ENCODE measurements at places on chromosomes 11 and 22.
A peak's percentile ranks its signal among the peaks of the same experiment; 100 is the strongest.

- DNase-seq = no peak
Observed at GRCh38 chr11:34745195-34745594, 124.3 kb downstream of the EHF start.

GRCh38 chr11:30852091-30852490 is 265.9 kb upstream of the MPPED2 start:
- no peak for DNase-seq

DNA sequence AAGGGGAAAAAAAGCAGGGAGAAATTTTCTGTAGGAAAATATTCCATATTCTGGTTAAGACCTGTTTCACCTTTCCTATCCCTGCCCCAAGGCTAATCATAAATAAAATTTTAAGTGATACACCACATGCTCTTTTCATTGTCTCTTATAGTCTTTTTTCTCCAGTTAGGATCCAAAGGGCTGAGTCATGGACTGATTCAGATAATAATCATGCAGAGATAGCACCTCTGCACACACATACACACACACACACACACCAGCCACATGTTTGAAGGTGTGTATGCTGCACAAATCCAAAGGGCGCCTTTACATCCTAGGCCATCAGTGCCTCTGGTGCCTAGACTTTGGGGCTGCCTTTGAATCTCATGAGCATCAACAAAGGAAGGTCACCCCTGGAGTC is 35.5 kb upstream of the CWF19L2 start:
- DNase-seq = no peak

- no peak for DNase-seq
Observed at GRCh38 chr11:130831976-130832375, 84.3 kb downstream of the SNX19 start.

DNA sequence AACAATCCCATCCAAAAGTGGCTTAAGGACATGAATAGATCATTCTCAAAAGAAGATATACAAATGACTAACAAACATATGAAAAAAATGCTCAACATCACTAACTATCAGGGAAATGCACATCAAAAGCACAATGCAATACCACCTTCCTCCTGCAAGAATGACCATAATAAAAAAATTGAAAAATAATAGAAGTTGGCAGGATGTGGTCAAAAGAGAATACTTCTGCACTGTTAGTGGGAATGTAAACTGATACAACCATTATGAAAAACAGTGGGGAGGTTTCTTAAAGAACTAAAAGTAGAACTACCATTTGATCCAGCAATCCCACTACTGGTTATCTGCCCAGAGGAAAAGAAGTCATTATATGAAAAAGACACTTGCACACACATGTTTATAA is 77.7 kb upstream of the SC5D start:
- DNase-seq = no peak

- peak; percentile 35 for DNase-seq
Observed at GRCh38 chr11:73386016-73386415, 9.8 kb downstream of the RELT start.

GRCh38 chr11:17343257-17343656 is 8.3 kb upstream of the NCR3LG1 start:
- DNase-seq = no peak

DNA sequence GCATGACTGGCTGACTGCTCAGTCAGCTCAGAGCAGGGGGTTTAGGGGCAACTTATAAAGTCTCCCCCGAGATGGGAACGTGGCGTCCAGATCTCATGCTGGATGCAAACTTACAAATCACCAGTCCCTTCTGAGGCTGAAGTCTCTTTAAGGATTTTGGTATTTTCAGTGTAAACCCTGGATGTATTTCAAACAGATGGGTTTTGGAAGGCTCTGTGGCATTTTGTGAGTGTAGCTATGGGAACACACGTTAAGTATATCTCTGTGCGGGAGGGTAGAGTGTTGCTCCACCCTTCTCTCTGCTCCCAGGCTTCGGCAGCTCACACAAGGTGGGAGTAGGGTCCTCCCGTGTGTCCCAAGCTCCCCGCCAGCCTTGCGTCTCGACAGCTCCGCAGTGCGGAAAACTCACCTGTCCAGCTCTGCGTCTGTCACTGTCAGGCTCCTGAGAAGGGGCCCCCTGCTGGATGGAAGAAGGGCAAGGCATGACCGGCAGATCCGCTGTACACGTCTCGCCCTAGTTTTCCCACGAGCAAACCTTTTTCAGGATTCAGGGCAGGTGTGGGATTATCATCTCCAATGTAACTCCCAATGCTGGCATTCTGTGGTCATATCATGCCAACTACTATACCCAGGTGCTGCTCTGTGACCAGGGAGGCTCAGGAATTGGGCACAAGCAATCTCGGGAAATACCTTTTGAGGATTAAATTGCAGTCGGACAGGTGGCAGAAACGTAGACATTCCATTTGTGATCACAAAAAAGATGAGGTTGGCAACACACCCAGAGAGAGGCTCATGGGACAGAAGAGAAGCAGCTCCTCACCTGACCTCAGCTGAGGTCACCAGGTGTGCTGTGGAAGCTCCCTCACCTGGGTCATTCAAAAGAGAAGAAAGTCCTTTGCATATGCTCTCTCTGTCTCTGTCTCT is 313.9 kb upstream of the B3GAT1 start:
- DNase-seq = no peak

- no peak for DNase-seq
Observed at GRCh38 chr22:47155131-47155885, 392.9 kb downstream of the TBC1D22A start.

GRCh38 chr11:36000616-36001190 is 56.8 kb downstream of the LDLRAD3 start:
- DNase-seq = no peak

DNA sequence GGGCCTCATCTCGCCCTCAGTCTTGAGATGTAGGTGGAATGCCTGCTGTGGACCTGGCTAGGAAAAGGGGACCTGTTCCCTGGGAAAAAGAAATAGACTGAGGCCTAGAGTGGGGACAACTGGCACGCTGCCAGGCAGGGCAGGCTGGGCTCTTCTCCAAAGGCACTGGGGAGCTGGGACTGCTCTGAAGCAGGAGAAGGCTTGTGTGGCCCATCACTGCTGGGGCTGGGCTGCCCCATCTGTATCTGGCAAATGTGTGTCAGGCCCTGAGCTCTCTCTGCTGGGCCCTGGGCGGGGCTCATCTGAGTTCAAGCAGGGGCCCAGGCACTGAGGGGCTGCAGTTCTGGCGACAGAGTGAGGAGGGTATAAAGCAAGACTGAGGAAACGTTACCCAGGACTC is 32.9 kb downstream of the ARVCF start:
- DNase-seq = no peak

DNA sequence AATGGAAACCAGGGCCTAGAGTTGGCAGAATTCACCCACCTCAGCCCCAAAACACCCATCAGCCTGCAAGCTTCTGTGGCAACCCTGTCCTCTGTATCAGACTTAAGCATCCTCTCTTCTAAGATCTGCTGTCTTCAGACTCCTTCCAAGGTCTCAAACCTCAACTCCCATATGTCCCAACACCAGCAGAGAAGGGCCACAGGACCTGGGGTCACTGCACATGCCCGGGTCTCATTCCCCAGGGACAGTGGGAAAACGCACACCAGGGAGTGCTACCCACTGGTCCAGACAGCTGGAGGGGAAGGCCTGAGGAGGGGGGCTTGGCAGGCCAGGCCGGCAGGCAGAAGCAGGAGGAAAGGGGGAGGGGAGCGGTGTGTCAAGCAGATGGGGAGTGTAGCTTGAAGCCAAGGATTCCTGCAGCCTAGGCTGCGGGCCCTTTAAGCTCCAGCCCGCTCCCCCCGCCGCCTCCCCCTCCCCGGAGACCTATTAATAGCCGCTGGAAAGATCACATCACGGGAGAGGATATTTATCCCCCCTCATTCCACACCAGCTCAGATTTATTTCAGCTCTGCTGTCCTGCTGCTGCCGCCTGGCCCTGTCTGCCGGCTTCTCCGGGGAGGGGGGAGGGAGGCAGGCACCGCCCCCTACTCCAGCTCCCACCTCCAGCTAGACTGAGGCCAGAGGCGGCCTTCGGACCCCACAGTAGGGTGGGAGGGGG is 16.7 kb downstream of the BCL9L start:
- no peak for DNase-seq

DNA sequence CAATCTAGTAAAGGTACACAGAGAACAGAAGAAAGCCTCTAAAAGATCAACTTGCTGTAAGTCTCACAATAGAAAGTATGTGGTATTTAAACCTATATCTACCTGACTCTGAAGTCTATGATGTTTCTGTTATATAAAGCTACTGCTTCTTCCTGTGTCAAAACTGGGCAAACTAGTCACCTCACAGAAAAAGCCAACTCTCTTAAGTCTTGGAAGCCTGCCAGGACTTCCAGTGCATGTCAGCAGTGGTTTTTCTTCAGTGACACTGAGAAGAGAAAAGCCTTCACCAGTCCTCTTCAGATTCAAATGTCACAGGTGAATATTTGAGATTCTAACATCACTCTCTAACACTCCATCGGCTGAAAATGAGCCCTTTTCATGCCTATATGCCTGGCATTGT is 808.0 kb downstream of the DLG2 start:
- no peak for DNase-seq

DNA sequence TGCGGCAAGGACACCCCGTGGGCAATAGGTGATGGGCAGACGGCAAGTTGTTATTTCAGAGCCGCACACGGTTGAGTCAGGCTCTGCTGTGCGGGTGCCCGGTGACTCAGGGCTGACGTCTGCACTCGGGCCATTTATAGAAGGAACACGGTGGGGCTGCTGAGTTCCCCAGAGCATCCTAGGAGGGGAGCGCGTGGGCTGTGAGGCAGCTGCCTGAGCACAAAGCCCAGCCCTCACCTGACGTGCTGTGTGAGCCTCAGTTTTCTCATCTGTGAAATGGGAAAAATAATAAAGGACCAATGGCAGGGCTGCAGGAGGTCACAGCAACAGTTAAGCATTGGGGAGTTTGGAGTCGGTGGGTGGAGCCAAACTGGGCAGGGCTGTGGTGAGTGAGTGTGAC is 11.3 kb upstream of the RHOD start:
- peak; percentile 50 for DNase-seq

- DNase-seq = no peak
Observed at GRCh38 chr11:122178795-122179194, 62.8 kb upstream of the BLID start.

DNA sequence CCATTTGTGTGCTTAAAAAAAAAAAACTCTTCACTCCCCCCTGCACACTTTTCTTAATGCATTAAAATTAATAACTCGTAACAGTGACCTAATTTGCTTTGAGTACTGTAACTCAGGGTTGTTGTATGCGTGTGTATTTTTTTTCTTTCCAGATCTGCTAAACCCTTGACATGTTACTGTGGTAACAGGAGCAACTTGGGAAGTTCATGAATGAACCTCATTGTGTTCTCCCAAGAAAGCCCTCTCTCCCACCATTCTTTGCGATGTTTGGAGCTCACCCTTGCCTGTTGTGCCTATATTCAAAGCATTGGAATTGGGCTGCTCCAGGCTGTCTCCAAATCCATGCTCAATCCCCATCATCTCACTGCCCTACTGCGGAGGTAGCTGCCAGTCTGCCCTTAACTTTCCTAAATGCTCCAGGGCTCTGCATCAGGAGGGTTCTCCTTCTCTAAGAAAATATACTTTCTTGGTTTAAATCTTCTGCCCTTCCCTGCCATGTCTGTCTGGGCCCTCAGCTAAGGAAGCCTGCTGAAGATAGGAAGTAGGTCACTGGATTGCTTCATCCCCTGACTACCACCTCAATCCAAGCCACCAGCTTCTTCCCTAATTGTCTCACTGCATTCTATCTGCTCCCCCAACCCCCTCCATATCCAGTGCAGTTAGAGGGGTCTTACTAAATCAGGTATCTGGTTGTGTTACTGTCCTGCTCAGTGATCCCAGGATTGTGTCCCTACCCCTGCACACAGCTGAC is 70.3 kb downstream of the KIRREL3 start:
- DNase-seq = no peak

DNA sequence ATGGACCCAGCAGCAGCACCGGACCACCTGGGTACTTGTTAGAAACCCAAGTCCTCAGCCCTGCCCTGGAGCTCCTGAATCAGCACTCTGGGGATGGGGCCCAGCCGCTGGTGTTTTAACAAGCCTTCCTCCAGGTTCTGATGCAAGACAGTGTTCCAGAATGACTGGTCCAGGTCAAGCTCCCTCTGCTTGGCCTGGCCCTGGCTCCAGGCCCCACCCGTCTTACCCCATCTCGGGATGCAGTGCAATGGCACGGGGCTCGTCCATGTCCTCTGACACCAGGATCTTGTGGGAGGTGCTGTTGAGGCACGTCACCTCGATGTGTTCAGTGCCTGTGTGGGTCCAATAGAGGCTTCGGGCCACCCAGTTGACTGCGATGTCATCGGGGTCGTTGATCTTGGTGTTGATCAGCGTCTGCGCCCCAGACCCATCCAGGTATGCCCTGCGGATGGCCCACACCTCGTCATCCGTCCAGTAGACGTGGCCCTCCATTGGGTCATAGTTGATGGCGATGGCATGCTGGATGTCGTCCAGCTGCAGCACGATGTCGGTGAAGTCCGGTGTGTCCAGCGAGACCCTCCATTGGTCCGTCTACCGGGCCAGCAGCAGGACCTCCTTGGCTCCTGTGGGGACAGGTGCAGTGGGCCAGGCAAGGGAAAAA is 140.3 kb downstream of the CRYBB2 start:
- no peak for DNase-seq

- DNase-seq = no peak
Observed at GRCh38 chr11:131592734-131593133, 222.3 kb downstream of the NTM start.

DNA sequence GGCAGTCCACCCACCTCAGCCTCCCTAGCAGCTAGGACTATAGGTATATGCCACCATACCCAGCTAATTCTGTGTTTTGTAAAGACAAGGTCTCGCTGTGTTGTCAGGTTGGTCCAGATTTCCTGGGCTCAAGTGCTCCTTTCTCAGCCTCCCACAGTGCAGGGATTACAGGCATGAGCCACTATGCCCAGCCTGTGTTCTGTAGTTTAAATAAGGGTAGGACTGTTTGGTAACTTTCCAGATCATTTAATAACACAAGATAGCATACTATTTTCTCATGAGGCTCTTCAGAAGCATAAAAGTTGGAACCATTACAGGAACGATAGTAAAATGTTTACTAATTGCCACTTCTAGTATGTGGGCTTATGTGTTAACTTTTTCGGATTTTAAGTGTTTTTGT is 38.0 kb upstream of the GRIK4 start:
- no peak for DNase-seq

GRCh38 chr11:18321578-18321968 is 367 bp downstream of the HPS5 start:
- DNase-seq = peak; percentile 39

DNA sequence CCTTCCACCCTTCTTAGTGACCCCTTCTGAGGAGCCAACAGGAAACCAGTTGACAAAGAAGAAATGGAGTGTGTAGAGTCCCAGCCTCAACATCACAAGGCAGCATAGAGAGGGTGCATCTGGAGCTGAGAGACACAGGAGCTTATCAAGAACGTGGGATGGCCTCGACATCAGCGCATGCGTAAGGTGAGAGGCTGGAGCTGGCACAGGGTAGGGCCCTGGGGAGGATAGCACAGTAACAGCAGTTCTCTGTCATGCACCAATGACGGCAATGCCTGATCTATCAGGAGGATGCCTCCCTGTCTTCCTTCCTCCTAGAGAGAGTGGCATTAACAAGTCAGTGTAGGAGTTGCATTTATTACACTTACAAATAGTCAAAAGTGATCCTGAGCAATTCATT is 426.1 kb downstream of the NTM start:
- no peak for DNase-seq

GRCh38 chr11:122816761-122817520 is 21.4 kb upstream of the CRTAM start:
- DNase-seq = no peak
